SHP77 treated with DMSO at 0.1 percent for 48 hours (cell line): ENCODE measurements at places on chromosomes 11 and 22.

DNA sequence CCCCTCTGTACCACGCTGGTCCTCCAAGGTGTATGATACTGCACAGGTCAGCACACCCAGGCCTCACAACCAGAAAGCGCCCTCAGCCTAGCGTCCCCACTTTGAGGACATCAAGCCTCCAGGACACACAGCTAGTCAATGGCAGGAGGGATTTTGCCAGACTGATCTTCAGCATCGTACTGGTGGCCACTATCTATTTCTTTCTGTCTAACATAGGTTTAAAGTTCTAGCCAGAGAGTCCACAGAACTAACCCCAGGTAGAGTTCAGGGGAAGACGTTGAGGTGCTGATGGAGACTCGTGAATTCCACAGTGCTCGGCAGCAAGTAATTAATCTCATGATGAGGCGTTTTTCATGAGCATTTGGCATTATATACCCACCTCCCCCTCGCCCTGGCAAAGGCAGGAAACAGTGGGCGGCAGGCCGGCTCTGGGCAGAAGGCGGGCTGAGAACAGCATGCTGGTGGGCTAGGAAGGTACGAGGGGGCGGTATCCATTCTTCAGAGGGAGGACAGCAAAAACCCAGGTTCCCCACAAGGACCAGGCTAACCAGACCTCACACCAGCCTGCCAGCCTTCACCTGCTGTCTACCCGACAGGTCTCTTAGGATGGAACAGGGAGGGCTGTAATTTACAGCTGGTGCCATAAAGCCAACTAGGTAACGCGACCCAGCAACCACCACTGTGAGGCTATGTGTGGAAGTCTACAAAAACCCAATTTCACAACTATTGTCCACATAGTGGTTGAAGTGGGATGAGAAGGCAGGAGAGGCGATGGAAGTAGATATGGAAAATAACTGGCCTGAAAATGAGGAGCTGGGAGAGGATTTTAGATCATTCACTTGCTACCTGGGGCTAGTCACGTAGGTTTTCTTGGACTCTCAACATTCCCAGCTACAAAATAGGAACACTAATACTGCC, 18.5 kb downstream of the MYH9 start:
- peak; percentile 28 for DNase-seq

GRCh38 chr11:61891331-61892084, at the start of gene FADS3:
TSS of gene FADS3 (minus strand) at chr11:61891545. CDS start at chr11:61891381, 164 bp downstream.
- DNase-seq, result peak; percentile 67

- DNase-seq, result no peak
These were observed 21.8 kb downstream of the RTN4RL2 start for GRCh38 chr11:57481915-57482781.

DNA sequence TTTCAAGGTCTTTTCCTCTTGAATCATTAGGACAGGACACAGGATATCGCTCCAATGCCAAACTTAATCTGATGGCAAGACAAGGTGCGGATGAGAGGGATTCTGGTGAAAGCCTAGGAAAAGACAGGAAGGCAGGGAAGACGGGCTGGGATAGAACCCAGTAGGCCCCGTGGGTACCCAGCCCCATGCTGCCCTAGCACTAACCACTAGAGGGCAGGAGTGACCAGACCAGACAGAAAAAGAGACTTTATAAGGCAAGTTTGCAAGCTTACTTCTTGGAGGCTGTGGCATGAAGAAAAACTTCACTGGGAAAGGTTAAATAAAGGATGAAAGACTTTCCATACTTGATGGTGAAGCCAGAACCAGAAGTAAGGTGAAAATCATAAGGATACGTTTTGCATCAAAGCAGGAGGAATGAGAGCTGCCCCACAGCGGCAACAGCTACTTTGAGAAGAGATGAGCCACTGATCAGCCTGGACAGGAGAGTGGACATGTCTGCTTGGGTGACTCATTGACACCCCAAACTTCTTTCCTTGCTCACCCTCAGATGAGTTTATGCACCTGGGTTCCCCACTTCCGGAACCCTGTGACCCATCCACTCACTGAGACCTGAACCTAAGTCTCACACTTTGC, 39.8 kb downstream of the SYN3 start:
- peak; percentile 18 for DNase-seq

- no peak for DNase-seq
These were observed 53.3 kb downstream of the PPFIA1 start for GRCh38 chr11:70323806-70324205.

- DNase-seq, result no peak
These were observed 6.7 kb downstream of the IL18 start for GRCh38 chr11:112156956-112157766.
